AG04450 (cell line): ENCODE measurements at places on chromosomes 6 and 20.
A peak's percentile ranks its signal among the peaks of the same experiment; 100 is the strongest.

GRCh38 chr20:49054056-49054643, 8.0 kb downstream of the CSE1L start:
- DNase-seq: no peak

- DNase-seq: no peak
Observed at GRCh38 chr20:59939879-59940128, 301 bp downstream of the PPP1R3D start.

DNA sequence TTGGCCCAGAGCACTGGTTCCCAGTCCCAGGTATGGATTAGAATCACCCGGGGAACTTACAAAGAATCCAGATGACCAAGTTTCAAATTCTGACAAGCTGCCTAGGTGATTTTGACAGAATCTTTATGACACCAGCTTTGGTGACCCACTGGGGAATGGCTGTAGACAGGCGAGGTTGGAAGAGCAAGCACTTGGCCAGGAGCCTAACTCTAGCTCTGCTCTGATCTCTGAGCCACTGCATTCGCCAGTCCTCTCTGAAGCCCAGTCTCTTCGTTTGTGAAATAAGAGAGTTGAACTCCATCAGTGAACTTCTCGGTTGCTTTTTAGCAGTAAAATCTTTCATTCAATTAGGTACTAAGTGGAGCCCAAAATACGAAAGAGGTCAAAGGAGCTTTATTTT, 161.2 kb downstream of the VEGFA start:
- DNase-seq: no peak

- DNase-seq: no peak
Observed at GRCh38 chr6:159047891-159048685, 3.3 kb upstream of the TAGAP start.

DNA sequence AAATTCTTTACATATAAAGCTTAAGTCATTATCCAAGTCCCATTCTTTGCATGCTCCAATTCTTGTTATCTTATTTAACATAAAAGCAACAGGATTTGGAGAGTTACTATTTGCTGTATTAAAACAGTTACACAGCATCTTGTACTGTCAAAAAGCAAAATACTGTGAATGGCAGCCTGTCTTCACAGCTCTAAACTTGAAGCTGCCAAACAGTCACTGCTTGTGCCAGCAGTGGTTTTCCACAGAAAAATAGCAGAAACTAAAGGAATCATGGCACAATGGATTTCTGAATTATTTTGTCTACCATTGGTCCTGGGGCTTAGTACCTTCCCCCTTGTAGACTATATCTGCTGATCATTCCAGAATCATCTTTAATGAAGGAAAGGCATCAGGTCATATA, 107.5 kb downstream of the SESN1 start:
- DNase-seq: no peak

DNA sequence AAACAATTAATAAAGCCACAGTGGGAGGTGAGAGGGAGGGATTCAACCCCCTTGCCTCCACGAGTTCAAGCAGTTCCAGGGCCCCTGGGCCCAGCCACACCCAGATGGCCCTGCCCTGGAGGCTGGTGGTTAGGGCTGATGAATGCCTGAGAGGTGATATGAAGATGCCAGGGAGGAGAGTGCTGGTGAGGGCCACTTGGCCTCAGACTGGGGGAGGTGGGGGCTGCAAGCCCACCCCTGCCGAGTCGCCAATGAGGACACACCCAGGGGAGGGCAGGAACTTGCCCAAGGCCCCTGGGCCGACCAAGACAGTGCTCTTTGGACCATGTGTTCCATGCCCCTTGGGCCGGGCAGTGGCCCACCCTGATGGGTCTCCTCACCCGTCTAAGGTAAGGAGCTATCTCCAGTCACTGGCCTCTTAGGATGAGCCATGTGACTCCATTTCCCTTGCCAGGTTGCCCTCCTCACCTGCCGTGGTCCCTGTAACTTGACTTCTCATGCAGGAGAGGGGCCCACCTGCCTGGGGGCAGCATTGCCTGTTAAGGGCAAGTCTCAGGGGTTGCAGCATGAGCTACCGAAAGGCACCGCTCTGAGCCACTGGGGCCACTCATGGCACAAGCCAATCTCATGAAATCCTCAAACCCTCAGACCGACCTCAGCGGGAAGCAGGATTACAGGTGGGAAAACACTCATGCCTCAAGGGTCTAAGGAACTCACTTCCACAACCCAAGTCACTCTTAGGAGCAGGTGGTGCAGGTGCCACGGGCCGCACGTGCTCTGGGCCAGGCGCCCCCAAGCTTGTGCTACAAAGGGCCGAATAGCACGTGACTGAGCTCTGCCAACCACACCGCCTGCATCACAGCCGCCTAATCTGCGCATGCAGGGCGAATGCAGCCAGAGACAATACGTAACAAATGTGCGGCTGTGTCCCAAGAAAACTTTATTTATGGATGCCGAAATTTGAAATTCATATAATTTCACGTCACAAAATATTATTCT, 147.4 kb upstream of the MLN start:
- DNase-seq: no peak

DNA sequence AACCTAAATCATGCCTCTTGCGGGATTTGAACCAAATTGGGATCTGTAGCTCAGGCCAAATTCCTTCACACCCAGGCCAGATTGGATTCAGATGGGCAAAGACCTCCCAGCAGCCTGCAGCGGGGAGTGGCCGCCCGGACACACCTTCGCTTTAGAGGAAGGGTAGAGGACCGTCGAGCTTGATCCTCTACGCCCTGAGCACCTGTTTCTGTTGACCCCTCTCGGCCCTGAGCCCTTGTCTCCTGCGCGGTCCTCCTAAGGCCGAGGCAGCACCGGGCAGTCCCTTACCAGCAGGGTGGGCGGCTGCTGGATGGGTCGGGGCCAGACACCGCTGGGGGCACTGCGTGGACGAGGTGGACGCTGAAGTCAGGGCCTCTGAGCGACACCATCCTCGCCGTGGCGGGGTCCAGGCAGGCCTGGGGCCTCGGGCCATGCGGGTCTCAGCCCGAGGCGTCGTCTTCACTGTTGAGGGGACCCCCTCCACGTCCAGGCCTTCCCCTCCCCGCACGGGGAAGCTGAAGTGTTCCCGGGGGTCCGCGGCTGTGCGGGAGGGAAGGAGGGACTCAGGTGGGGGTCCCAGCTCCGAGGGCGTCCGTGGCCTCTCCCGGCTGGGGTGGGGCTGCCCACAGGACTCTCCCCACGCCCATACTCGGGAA, 114.8 kb downstream of the SMOC2 start:
- no peak for DNase-seq

GRCh38 chr6:127015858-127016257, 102.6 kb upstream of the RSPO3 start:
- no peak for DNase-seq

DNA sequence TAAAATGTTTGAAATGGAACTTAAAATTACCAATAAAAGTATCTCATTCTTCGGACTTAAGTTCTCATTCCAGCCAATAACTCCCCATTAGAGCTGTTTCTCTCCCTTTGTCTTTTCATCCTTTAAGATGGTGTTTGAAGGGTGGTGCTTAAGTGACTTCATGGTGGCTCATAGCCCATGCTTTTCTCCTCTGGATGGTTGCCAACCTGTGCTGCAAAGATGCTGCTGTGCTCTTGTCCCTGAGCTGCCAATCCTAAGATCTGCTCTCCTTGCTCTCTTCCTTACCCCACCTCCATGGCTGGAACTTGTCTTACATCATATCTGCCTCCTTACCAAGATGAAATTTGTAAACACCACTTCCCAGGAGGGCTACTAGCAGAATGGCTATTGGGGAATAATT, 31.6 kb upstream of the PNRC1 start:
- no peak for DNase-seq

GRCh38 chr6:44099192-44099591, 28.1 kb downstream of the MRPL14 start:
- no peak for DNase-seq

- no peak for DNase-seq
Observed at GRCh38 chr20:50675671-50676376, 15.5 kb downstream of the RIPOR3 start.

- no peak for DNase-seq
Observed at GRCh38 chr6:170076466-170077165, 214.3 kb downstream of the DLL1 start.

DNA sequence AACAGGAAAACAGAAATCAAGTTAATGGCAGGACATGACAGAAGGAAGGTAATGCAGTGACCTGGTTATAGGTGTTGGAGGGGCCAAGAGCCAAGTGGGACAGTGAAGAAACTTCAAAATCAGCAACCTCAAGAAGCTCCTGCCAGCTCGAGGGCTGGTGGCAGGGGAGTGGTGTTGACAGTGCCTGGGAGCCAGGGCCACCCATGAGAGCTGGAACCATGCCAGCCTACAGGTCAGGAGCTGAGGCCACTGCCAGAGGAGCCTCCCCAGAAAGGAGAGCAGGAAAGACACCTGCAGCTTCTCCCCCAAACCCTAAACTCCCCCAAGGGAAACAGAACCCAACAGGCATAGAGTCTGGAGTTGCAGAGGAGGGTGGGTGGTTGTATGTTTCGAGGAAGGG, 262.1 kb downstream of the LRFN2 start:
- no peak for DNase-seq

DNA sequence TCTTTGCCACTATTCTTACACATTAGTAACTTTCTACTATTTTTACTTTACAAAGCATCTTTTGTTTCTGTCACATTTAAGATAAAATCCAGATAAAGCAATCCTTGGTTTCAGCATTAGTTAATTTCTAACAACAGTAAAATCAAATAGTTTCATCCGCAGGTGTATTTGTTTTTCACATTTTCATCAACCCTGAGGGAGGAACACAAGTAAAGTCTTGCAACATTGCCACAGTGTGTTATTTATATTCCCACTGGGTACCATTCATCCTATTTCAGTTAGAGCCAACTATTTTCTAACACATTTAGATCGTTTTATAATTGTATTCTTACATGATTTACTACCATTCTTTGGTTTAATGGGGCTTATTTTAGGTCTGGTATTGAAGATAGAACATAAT, 908.7 kb upstream of the CITED2 start:
- DNase-seq: no peak

GRCh38 chr6:1770968-1771723, 161.4 kb downstream of the FOXC1 start:
- no peak for DNase-seq

DNA sequence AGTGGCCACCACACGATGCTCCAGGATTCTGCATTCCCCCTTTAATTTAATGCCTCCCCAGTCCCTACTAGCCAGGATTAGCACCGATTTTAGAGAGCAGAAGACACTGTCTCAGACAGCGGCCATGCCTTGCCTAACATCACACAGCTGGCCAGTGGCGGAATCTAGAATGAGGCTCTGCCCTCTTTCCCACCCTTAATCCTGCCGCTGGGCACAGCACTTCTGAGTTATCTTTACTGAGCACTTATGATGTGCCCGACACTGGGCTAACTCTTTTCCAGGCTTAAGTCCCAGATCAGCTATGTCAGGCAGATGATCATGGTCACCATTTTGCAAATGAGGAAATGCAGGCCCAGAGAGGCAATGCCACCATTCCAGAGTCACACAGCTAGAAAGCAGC, 5.6 kb upstream of the BPIFA2 start:
- no peak for DNase-seq

DNA sequence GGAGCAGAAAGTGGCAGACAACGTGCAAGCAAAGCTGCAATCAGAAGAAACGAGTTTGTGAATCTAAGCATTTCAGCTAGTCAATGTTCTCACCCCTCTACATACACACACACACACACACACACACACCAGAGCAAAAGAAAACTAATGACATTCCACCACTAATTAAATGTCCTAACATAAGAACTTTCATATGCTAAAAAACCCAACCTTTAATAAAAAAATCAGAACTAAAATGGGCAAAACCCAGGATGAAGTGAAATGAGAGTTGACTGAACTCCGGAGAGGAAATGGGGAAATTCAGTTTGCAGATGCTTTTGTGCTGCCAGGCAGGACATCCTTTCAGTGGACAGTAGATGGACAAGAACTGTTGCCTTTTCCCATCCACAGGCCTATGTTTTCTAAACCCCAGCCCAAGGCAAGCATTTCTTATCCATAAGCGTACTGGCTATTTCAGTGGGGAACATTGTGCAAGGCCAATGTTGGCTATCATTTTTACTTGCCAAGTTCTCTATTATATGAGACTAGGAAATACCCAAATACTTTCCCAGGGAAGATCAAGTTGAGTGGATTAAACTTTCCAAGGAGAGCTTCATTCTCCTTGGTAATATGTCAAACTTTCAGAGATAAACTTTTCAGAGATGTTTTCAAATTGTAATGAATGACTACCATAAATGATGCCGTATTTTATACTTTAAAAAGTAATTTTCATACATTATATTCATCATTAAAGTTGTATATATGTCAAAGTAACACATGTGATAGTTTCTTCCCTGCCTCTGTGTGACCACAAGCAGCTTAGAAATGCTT, 27.3 kb downstream of the RIN2 start:
- no peak for DNase-seq

GRCh38 chr6:32796848-32797776, 19.7 kb downstream of the HLA-DOB start:
- no peak for DNase-seq

DNA sequence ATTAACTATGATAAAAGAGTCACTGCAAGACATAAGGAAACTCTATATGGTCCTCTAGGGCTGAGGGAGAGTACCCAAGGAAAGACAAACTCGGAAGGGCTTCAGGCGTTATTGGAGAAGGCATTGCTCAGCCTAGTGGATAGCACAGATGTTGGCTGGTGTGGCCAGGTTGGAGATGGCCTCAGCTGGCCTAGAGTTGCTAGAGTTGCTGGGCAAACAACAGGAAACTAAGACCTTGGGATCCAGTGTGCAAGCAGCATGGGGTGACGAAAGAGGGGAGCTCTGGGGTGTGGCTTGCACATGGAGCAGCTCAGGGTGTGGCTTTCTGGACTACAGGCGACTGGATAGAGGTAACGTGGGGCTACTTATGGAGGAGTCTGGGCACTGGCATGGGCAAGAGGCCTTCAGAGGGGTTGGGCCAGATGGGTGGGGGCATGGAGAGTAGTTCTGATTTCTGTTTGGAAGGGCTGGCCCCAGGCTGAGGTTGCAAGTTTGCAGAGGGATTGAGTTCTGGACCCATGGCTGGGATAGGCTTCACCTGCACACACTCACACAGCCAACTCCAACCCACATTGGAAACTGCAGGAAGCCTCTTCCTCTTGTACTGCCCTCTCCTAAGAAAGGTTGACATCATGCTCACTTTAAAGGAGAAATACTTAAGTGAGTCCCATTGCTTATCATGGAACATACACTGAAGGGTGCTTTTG, 5.2 kb upstream of the BPIFB6 start:
- no peak for DNase-seq

DNA sequence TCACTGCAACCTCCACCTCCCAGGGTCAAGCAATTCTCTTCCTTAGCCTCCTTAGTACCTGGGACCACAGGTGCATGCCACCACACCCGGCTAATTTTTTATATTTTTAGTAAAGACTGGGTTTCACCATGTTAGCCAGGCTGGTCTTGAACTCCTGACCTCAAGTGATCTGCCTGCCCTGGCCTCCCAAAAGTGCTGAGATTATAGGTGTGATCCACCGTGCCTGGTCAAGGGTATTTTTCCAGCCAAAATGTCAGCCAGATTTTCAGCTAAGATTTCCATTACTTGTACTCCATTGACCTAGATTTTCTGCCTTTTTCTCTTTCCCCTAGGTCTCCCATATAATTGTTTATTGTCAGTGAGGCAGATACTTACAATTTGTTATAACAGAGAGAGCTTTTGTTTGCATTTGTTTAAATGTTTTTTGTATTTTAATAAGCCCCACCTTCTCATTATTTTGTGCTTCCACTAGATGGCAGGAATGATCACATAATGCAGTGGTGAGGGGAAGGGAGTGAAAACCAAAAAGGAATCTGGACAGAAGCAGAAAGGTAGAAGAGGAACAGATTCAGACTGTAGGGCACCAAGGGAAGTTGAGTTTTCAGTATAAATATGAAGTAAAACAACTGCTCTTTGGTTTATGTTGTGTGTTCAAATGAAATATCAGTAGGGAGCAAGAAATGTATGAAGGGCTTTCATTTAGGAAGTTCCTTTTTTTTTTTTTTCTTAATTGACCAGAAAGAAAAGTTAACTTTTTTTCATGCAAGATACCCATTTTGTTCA, 29.7 kb downstream of the RPF2 start:
- peak; percentile 11 for DNase-seq
